Uterine smooth muscle cell (primary cell): ENCODE measurements at places on chromosomes 2 and 18. TPM values are rescaled to one million over a fixed set of nuclear protein-coding genes. Genes with fewer than 3 reads are reported as not detected.

Gene LCT
- under 0.01 TPM in 2 replicates for total RNA-seq

Gene CCDC178
- total RNA-seq, result 0.50 and 2.7 TPM in 2 replicates

Gene SMIM21
- total RNA-seq, result not detected in 2 replicates

Gene TTC39C
- 20.8 and 31.5 TPM in 2 replicates for total RNA-seq

Gene SLC8A1
- 53.6 and 90.3 TPM in 2 replicates for total RNA-seq

Gene FAM237A
- total RNA-seq, result not detected in 2 replicates

Gene STARD6
- total RNA-seq, result not detected in 2 replicates

Gene SERPINB5
- total RNA-seq, result not detected in 2 replicates

Gene FAM98A
- total RNA-seq, result 48.0 and 59.2 TPM in 2 replicates

Gene SP110
- 3.6 and 4.2 TPM in 2 replicates for total RNA-seq

Gene FOXD4L1
- 0.12 TPM in 1 of 2 replicates, not detected in the other for total RNA-seq

Gene OSBPL6
- total RNA-seq, result 3.6 and 5.9 TPM in 2 replicates

Gene PPIG
- 33.3 and 39.9 TPM in 2 replicates for total RNA-seq
